ENCODE measurements at places on chromosomes 11 and 22.
A peak's percentile ranks its signal among the peaks of the same experiment; 100 is the strongest.

DNA sequence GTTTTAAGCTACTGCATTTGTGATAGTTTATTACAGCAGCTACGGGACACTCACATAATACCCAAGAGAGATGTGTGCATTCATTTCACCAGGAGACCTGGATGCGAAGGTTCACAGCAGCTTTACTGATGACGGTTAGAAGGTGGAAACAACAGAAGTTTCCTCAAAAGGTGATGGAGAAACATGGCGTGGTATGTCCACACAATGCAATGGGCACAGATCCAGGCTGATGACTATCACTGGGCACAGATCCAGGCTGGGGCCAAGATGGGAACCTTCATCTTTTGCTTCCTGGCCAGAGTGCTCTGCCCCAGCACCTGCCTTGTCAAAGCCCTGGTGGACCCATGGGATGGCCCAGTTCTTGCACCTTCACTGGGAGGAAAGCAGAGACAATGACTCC is 30.6 kb upstream of the RFPL3 start:
- DNase-seq: no peak

DNA sequence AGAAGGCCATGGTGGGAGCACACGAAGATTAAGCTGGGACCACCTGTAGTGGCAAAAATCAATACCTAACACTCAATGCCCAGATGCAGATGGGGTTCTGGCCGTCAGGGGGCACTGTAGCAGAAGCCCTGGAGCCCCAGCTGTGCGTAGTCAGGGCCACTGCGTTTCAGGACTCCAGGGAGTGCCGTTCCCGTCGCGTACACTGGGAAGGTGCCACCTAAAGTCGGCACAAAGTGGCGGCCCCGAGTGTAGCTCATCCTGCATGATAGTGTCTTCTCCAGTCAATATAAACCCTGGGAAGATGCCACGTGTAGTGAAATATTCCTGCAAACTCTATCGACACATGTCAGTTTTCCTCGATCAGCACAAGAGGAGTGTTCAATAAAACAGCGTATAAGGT is 123.8 kb upstream of the NTM start:
- DNase-seq: peak; percentile 81

DNA sequence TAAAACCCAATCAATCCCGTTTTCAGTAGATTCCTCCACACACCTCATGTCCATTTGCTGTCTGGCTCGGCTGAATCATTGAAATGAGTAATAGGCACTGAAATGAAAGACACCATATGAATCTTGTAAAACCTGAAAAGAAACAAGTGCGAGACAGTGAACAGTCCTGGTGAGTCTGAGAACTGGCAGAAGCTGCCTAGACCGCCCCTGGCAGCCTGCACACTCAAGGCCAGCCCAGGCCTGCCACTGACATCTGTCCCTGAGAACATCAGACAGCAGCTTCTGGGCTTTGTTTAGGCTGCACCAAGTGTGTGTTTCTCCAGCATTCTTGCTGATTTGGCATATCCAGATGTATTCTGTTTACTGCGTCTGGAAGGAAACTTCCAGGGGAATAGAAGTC is 44.8 kb downstream of the ENDOD1 start:
- no peak for DNase-seq

DNA sequence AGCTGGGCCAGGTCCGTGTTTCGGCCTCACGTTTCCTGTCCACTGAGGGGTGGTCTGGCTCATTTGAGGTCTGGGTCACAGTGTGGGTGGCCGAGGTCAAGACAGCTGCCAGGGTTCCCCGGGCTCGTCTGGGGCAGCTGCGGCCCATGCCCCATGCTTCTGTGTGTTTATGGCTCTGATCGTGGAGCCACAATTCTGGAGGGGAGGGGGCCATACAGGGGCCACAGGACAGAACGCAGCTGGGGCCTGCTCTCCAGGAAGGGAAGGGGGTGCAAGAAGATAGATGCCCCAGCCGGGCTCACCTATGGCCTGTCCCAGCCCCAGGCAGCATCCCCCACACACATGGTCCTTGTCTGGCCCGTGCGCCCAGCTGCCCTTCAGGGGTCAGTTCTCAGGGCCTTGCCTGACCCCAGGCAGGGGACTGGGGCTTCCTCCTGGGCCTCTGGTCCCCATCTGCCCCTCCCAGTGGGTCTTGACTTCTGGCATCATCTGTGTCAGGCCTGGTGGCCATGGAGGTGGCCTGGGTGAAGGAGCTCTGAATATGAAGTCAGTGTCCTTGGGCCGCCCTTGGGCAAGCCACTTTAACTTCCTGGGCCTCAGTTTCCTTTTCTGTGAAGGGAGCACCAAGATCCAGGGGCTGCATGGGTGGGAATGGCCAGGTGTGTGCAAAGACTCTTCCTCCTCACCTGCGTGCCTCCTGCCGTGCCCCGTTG is 8.4 kb downstream of the TSPAN32 start:
- no peak for DNase-seq

DNA sequence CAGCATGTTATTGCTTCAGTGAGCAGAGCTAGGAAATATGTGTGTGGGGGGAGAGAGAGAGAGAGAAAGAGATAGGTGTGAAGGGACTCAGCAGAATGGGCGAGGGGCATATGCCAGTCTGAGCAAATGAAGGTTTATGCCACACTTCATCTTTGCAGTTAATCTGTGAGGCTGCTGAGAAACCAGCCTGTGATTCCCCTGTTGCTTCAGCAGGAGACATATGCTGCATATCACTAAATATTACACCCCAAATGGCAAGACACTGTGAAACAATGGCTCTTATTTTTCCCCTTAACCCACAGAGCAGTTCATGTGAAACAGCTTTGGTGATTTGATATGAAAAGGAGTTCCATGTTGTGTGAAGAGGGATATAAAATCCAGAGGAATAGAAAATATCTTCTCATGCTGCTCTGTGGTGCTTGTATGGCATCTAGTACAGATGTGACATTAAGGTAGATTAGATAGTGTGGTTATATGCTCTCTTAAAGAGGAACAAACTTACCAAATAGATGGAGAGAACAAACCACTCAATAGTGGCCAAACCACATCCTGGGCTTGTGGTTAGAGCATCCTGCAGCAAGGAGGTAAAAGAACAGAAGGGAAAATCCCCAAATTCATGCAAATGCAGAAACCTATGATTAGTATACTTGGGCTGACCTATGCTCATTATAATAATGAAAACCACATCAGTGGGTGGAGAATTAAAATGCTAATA is 864.2 kb downstream of the FAM181B start:
- no peak for DNase-seq

DNA sequence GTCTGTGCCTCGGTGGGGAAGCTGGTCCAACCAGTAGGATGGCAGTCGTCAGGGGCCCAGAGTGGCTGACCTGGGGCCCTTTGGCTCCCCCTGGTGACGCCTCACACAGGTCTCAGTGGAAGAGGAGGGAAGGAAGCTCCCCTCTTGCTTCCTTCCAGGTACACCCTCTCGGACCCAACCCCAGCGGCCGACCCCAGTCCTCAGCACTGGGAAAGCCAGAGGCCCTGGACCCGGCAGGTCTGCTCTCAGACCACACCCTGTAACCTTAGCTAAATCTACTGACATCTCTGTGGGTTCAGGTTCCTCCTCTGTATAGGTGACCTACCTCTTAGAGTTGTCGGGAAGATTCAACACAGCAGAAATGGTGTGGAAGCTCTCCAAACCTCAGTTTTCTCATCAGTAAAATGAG is 3.4 kb upstream of the SCUBE1 start:
- peak; percentile 78 for DNase-seq

DNA sequence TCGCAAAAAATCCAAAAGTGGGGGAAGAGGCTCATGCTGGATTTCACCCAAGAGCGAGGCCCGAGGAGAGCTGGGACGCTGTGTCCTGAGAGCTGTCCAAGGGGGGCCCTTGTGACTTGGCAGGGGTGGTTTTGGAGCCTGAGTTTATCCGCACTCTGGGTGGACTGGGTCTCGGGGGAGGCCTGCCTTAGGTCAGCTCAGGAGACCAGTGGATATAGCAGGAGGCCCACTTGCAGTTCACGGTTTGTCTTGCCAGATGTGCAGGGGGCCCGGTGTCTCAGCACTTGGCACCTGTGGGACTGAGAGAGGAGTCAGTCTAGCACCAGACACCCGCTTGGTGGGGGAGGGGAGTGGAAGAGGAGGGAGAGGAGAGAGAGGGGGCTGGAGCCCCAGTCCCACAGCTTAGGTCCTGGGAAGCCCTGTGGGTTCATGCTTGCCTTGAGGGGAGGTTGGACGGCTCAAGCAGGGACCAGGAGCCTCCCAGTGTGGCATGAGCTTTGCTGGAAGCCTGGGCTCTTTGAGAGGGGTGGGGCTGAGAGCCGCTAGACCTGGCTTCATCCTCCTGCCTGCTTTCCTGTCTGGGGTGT is 33.4 kb downstream of the PARVB start:
- DNase-seq: no peak

GRCh38 chr22:33697640-33698039 is 222.6 kb downstream of the LARGE1 start:
- no peak for DNase-seq

- no peak for DNase-seq
Measured at GRCh38 chr11:64893194-64894069, 15.0 kb upstream of the EHD1 start.

DNA sequence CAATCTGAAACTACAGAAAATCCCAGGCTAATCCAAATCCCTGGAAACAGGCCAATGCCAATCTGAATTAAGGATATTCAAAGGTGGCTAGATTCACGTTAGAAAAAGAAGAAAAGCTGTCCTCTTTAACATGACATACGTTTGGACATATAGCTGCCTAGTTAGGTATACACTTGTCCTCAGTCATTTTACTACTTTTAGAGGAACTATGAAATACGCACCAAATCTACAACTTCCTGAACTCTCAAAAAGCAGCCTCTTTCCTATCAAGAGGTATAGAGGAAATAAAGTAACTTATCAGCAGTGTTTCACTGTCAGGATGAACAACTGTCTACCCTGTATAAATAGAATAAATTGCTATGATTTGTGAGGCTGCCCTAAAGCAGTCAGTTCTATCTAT is 24.0 kb downstream of the KMT5B start:
- DNase-seq: no peak

DNA sequence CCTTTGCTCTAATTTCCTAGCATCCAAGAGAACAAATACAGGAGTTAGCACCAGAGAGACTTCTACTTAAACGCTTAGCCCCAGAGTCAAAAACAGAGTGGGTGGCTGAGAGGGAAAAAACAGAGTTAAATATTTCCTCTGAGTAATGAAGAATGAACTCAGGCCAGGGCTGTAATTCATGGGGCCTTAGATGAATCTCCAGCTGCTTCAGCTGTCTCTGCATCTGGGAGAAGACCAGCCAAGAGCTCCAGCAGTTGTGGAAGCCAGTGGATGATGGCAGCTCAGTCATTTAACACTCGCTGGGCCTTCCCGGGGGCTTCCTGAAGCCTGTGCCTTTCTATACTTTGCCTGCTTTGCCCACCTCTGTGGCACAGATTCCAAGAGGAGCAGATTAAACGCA is 5.7 kb upstream of the ADAMTS15 start:
- no peak for DNase-seq

DNA sequence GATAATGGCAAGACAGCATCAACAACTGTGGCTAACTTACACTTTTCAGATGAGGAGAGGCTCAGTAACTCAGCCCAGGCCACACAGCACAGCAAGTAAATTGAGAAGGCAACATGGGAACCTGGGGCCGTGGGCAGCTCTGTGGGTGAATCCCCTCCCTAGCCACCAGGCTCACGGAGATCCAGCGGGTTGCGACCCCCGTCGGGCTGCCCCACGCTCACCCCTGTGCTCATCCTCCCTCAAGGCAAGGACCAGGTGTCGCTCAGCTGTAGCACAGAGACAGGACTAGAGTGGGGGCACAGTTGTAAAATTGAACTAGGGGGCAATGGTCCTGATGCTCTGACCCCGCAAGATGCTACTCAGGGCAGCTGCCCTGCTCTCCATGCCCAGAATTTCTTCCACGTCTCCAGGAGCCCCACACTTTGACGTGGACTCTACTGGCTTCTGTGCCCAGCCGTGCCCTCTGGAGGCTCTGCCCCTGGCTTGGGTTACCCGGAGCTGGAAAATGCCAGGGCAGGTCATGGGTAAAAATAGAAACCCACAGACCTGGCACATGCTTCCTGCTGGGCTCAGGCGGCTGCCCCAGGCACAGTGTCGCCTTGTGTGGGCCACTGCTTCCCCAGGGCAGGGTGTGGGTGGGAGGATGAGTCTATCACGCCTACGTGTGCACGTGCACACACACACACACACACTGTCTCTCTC is 9.0 kb downstream of the TUBA8 start:
- DNase-seq: no peak

- no peak for DNase-seq
Measured at GRCh38 chr11:115164774-115165173, 339.4 kb downstream of the CADM1 start.

DNA sequence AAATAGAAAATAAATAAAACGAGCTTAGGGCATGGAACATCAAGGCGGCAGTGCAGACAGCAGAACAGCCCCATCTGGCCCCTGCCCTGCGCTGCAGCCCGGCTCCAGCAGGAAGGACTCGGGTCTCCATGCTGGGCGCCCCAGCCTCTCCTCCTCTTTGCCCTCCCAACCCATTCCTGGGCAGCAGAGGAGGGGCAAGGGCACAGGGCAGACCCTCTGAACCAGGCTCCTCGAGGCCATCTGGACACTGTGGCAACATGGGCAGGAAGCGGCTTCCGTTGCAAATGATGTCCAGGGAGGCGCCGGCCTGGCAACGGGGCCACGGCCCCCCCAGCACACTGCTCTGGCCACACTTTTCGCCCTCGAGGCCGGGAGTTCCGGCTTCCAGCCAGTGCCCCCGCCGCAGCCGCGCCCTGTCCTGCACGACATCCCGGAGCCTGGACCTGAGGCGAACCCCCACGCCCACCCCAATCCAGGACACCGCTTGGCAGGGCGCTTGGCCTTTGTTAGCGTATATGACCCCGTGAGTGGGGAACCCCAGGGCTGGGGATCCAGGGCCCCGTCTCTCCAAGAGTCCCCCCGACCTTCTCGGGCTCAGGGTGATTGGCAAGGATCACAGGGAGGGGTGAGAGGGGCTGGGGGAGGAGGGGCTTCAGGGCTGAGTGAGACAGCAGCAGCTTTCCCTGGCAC is 192.1 kb downstream of the IGLL1 start:
- DNase-seq: no peak

DNA sequence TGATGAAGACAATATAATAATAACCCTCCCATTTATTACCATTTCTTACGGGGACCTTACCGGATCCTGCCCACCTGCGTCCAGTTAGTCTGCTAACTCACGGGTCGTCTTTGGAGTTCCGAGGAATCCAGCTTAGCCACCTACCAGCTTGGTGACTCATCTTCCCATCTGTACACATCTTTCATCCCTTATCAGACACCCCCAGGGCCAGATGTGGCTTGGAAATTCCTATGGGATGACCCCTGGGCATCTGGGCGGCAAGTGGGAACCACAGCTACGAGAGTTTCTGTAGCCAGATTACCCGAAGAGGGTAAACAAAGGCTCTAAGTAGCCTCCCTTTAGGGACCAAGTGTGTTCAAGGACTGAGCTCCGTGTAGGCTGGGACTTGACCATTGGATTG is 12.8 kb upstream of the PRR5 start:
- no peak for DNase-seq

DNA sequence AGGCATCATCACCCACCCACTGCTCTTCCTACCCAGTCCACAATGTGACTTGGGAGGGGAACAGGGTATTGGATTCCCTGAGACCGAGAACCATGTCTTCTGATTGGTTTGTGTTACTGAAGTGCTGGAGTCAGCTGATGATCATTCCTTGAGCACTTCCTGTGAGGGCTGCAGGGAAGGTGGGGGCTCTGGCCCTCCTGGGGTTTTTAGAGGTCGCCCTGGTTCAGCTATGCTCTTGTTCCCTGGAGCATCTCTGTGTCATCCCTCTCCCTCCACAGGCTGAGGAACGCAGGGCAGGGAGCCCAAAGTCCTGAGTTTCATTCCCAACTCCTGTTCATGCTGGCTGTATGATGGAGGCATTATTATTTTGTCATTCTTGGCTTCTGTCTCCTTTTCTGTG is 6.7 kb downstream of the ZC3H7B start:
- no peak for DNase-seq

- DNase-seq: no peak
Measured at GRCh38 chr11:71238285-71238875, 14.0 kb downstream of the SHANK2 start.

Data from neural progenitor cell (in vitro differentiated cells).